ENCODE measurements at places on chromosomes 2 and 18.

DNA sequence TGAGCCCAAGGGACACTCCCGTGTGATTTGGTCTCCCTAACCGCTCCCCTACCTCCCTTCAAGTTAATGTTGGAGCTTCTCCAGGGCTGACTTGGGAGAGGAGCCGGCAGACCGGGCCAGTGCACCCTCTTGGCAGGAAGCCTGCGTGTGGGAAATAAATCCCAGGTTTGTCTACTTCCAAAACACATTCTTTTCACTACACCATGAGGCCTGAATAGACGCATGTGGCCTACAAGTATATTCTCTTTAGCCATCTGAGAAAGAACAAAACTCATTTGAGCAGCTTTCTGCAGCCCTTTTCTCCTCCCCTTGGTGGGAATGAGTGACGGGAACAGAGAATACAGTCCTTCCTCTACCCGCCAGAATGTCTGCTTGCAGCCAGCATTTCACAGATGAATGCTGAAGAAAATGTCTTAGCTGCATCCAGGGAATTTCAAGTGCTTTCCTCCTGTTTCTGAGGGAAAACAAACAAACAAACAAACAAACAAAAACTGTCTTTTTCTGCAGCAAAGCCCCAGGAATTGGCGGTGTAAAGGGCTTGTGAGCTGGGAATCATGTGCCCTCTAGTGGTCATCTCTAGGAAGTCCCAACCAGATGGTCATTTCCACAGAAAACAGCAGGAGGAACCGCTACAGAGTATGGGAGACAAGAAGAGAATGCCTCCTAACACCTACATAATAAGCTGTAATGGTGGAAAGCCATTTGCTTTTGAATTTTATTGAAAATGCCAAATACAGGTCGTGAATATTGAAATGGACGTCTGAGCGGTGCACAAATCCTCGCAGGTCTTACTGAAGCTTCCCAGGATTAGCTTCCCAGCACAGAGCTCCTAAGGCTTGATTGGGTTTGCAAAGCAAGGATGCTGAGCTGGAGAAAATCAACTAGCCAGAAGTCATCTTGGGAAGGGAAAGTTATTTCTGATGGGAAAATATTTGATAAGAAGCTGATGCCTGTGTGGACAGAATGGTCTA, 41.2 kb upstream of the DAPL1 start:
- DNase-seq: no peak

GRCh38 chr2:146532509-146533147, 1312.2 kb upstream of the ACVR2A start:
- no peak for DNase-seq

GRCh38 chr2:109532728-109533076, 81.1 kb downstream of the SEPTIN10 start:
- no peak for DNase-seq

DNA sequence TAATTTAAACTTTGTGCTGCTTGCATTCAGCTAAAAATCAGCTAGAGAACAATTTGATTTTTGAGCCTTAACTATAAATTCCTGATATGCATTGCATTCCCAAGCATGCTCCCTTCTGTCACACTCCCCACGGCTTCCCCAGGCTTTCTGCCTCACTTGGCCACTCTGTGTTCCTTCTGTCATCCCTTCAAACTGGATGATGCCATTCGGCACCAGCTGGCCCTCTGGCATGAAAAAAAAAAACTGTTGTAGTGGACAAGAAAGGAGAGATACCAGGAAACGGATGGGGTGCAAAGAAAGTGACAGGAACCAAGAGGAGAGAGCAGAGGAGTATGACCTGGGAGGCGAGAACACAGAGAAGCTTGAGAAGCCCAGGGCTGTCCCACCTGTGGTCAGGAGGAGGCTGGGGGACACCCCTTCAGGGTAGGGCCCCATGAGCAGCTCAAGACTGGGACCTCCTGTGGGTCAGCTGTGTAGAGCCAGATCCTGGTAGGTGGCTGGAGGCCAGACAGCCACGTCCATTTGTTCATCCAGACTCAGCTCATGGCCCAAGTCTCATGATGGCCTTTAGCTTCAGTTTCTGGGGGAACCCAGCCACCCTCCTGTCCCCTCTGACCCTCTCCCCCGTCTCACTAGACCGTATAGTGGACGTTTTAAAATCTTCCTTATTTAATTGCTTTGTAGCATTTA, 211.8 kb downstream of the GBX2 start:
- DNase-seq: peak; percentile 14

- DNase-seq: no peak
These were observed 818.4 kb upstream of the FSHR start for GRCh38 chr2:49972699-49973098.

DNA sequence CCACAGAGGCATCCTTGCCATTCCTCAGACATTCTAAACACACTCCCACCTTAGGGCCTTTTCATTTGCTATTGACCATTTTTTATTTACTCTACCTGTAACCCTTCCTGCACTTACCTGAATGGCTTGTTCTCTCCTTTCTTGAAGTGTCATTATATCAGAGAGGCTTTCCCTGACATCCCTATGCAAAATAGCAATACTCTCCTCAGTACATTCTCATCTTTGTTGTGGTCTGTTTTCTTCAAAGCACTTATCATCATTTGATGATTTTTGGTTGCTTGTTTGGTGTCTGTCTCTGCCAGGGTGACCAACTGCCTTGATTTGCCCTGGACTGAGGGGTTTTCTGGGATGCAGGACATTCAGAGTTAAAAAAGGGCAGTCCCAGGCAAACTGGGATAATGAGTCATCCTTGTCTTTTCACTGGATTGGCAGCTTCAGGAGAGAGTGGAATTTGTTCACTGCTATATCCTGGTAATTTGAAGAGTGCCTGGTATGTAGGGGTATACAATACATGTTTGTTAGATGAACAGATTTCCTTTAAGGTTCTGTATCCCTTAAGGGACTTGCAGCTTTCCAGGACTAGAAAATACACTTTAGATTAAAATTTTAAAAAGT, 102.4 kb downstream of the BABAM2 start:
- DNase-seq: no peak

DNA sequence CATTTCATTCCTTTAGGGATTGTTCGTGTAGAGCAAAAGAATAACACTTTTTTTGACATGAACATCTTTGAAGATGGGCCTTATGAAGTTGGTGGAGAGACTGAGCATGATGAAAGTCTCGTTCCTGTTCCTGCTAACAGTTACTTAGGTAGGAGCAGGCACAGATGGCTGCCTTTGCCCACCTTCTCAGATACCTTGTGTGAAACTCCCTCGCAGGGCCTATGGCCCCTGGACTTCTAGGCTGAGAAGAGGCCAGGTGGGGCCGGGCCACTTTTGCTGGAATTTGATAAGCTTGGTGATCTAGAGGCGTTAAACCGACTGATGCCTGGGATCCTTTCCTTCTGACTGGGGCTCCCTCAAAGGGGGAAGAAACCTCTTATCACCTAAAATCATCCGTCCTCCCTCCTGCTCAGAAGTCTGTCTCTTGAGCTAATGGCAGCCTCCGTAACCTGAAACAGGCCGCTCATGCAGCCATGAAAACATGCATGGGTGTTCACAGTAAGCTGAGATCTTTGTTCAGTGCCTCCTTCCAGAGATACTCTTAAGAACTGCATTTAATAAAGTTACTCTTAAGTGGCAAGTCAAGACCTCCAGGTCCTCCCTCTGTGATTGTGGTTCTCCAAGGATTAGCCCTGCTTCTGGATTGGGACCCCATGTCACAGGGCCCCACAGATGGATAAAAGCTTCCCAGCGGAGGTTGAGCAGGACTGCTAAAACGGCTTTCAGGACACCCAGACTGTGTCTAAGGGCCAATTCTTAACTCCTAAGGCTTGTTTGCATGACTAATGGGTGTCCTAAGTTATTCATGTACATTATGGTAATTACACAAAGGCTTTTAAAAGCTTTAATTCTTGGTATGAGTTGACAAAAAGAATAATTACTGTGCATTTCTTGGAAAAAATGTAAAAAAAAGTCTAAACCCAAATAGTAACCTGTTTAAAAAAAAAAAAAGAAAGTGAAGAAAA, 43.9 kb downstream of the ITGA6 start:
- DNase-seq: no peak

DNA sequence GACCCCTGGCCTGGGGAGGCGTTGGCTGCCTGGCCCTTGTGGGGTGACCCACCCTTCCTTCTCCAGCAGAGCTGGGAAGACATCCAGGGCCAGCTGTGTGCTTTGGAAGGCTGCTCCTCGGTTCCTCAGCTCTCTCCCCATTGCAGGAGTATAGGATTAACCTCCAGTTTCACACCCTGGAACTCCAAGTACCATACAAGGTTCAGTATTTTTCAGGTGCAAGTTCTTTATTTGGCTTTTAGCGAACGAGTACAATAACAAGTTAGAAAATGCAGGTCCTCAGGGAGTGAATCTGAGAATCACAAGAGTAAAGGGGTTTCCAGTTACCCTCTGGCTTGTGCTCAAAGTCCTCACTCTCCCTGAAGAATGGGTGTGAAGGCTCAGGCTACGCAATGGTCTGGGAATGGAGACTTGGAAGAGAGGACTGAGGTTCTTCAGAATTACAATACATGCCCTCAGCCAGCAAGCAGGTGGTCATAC, 101.2 kb downstream of the APOB start:
- DNase-seq: no peak

- no peak for DNase-seq
These were observed 31.9 kb upstream of the CEP68 start for GRCh38 chr2:65024149-65024829.

GRCh38 chr2:42931818-42932195, 139.4 kb upstream of the HAAO start:
- DNase-seq: no peak

DNA sequence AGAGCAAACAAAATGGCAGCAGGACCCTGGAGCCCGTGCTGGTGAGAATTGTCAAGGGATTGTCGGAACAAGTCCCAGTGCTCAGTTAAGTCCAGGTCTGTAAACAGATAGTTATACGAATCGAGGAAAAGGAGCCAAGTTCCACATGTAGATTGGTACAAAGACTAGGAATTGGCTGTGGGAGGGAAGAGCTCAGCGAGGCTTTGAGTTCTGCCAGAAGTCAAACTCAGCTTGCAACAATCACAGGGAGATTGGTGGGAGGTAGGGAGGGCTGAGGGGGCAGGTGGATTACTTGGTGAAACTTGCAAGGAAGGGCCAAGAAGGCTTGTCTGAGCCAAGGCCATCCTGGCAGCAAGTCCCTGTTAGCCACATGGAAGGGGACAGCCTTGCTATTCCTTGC, 217.8 kb upstream of the ARL4C start:
- no peak for DNase-seq

DNA sequence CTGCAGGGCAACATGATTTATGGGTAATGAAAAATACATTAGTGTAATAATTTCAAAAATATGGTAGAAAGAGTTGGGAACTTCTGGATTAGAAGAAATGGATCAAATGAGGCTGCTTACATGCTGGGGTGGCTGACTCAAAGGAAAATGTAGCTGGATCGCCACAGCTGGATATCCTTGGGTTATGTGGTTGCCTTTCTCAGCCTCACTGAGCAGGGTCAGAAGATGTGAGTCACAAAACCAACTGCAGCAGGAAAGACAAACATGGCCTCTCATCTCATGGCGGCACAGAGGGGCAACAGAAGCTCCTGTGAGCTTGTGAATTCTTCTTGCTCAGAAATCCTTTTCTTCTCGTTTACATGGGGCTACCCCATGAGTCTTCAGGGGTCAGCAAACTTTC, 317.1 kb upstream of the SPRED2 start:
- no peak for DNase-seq

DNA sequence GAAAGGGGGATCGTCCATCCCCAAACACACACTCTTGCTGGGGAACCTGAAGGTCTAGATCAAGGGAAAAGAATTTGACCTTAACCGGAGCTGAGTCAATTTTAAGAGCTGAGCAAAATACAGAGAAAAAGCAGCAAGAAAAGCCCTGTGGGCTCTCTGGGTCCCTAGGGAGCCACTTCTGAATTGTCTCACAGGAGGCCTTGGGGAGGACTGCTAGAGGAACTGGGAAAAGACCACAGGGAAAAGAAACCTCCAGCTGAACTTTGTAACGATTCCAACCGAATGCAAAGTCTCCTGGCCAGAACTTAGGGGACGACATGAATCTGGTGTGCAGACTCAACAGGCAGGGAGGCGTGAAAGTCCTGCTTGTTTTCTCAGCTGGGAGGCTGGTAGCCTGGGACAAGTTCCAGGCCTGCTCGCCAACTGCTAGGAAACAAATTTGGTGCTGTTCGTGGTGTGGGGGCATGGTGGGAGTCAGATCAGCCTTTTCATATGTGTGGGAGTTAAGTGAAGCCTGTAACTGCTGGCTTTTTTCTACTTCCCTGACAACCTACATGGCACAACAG, 644.6 kb upstream of the CNTNAP5 start:
- DNase-seq: no peak

DNA sequence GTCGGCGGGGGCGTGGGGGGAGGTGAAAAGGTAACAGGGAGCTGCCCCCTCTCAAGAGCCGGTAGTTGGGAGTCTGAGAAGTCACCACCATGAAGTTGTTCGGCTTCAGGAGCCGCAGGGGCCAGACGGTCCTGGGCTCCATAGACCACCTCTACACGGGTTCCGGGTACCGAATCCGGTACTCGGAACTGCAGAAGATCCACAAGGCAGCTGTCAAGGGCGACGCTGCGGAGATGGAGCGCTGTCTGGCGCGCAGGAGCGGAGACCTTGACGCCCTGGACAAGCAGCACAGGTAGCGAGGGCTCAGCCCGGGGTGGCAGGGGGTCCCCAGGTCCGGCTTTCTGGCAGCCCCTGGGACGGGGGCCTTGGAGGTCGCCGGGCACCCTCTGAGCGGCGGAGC, 47.1 kb upstream of the ZNF519 start:
- peak; percentile 63 for DNase-seq

DNA sequence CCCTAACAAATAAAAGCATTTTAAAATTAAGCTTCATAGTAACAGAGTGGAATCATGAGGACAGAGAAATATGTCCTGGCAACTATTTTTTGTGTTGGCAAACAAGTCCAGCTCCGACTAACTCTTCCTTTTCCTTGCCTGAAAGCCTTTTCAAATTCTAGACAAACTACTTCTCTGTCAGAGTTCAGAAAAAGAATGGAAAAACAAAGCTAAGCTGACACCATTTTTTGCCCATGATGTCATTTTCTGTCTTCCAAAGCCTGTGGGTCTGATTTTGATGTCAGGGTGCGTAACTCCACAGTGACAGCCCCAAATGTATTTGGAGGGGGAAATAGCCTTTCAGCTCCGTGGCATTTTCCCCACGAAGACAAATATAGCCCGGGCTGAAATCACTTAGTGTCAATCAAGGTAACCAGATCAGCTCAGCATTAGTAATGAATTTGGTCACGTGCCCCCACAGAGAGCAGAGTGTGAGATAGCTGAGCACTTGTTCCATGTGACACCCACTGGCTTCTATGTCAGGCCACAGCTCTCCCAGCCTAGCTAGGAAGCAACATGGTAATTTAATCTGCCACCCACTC, 233.0 kb upstream of the SIX2 start:
- DNase-seq: no peak

GRCh38 chr2:54770211-54770610, 46.7 kb downstream of the EML6 start:
- DNase-seq: no peak

GRCh38 chr2:8204711-8205110, 477.1 kb upstream of the ID2 start:
- no peak for DNase-seq

GRCh38 chr2:24832521-24832920, 39.3 kb downstream of the CENPO start:
- no peak for DNase-seq

GRCh38 chr2:69789772-69790600, 39.5 kb upstream of the GMCL1 start:
- DNase-seq: no peak

GRCh38 chr18:8006979-8007378, 439.9 kb downstream of the PTPRM start:
- DNase-seq: no peak

- DNase-seq: no peak
These were observed 246.0 kb downstream of the PTPRM start for GRCh38 chr18:7813131-7813530.
